ENCODE measurements at places on chromosomes 12 and 14. TPM values are rescaled to one million over a fixed set of nuclear protein-coding genes. Genes with fewer than 3 reads are reported as not detected.

DNA sequence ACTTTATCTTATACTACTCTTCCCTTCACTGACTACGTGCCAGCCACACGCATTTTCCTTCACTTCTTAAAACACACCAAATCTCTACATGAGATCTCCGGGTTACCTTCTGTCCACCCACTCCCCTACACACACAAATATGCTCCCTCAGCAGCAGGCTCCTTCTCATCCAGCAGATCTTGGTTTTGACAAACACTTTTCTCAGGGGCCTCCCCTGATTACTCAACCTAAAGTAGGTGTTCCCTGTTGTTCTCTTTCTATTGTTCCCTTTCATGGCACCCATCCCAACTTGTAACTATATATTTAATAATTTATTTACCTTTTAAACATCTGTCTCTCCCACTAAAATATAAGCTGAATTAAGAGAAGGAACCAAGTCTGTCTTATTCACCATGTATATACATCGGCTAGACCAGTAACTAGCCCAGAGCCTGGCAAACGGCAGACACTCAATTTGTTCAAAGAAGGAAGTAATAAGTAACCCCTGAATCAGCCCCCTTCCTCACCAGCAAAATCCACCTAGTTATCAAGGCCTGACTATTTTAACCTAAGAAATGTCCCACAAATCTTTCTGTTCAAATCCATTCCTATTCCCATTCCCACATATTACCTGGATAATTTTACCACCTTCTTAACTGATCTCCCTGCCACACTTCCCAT, 2.7 kb downstream of the C2CD5 start:
- peaks cover 4% of the 10 kb centered on the region for H3K27me3 ChIP-seq
- no peak overlapping the region for H3K27ac ChIP-seq
- DNase-seq = no peak
- no peak overlapping the region for H3K4me3 ChIP-seq
- peaks cover 49% of the 10 kb centered on the region for H3K4me1 ChIP-seq

Gene OTOGL
- total RNA-seq = not detected

Gene EGLN3
- total RNA-seq = 12.7 TPM

Gene LRRC43
- not detected for total RNA-seq

DNA sequence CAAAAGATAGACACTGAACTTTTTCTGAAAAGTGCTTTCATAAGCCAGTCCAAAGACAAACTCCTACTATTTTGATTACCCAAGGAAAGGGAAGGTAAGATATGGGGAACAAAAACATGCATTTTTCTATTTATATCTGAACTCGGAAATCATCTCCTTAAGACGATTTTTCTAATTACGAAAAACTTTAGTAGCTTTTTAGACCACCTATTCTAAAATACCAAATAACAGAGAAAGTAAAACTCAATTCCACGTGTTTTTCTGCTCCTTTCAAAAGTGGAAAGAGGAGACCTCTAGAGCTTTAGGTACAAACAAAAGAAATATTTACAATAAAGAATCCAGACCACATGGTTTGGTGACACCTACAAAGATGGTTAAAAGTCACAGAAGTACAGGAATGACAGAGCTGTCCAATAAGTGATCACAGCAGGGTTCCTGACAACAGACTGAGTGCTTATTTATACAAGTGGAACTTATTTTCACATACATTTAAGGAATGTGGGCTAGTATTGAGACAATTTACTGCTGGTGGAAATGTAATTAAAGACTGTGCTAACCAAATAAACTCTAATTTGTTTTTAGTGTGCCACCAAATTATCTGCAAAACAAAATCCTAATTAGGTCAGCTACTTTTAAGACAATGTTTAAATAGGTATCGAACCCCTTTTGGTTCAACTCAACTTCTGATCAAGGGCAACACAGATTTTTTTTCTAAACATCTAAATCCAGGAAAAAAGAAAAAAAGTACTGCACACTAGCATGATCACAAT, 2.4 kb downstream of the LRIG3 start:
- no peak overlapping the region for H3K4me3 ChIP-seq
- peaks cover 28% of the 10 kb centered on the region for H3K27me3 ChIP-seq
- H3K36me3 ChIP-seq = no peaks in the 10 kb centered on the region
- H3K27ac ChIP-seq = no peak overlapping the region

DNA sequence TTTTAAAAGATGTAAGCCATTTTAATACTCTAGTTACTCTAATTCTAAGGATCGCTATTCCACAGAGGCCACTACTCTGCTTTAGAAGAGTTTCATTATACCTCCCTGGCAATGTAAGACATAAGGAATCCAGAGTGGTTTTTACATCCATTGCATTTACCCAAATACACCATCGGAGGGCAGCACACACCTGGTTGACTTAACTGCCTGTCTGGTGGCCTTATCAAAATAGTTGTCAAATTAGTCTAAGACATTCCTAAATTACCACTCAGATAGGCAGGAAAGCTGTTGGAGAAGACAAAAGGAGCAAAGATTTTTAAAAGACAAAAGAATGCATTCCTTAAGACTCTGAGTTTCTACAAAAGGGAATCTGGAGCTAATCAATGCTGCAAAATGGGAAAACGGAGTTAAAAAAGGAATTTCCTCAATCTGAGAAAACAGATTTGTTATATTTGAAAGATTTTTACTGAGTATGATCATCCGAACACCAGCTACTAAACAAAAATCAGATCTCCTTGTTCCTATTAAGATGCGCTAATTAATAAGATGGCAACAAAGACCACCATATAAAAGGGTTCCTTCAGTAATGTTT, 33.8 kb upstream of the FGD4 start:
- no peaks in the 10 kb centered on the region for H3K4me1 ChIP-seq
- no peaks in the 10 kb centered on the region for H3K36me3 ChIP-seq
- H3K27ac ChIP-seq = no peak overlapping the region

Gene RND1
- total RNA-seq = 1.4 TPM

Gene SLC5A8
- total RNA-seq = not detected

GRCh38 chr14:32669391-32669790, 269.3 kb upstream of the NPAS3 start:
- no peaks in the 10 kb centered on the region for H3K27me3 ChIP-seq
- H3K27ac ChIP-seq = no peak overlapping the region
- no peaks in the 10 kb centered on the region for H3K36me3 ChIP-seq
- H3K4me3 ChIP-seq = no peak overlapping the region

Gene DDX54
- total RNA-seq = 79.4 TPM

GRCh38 chr12:70652451-70652850, 15.2 kb upstream of the PTPRB start:
- H3K36me3 ChIP-seq = no peaks in the 10 kb centered on the region
- no peak overlapping the region for H3K4me3 ChIP-seq
- no peaks in the 10 kb centered on the region for H3K4me1 ChIP-seq
- H3K27me3 ChIP-seq = peaks cover 2% of the 10 kb centered on the region
- no peak overlapping the region for H3K27ac ChIP-seq

Gene FITM1
- 2.1 TPM for total RNA-seq

GRCh38 chr12:6573001-6573400, 4.9 kb upstream of the NOP2 start:
- DNase-seq = no peak
- no peak overlapping the region for H3K4me3 ChIP-seq
- peaks cover 77% of the 10 kb centered on the region for H3K36me3 ChIP-seq
- no peak overlapping the region for H3K27ac ChIP-seq
- H3K4me1 ChIP-seq = peaks cover 19% of the 10 kb centered on the region
- no peaks in the 10 kb centered on the region for H3K27me3 ChIP-seq

- no peak overlapping the region for H3K4me3 ChIP-seq
- H3K27ac ChIP-seq = no peak overlapping the region
Observed at GRCh38 chr14:61203081-61203753, 77.9 kb downstream of the TMEM30B start.

GRCh38 chr12:49160399-49160798, 28.5 kb downstream of the TUBA1A start:
- H3K4me1 ChIP-seq = peaks cover 2% of the 10 kb centered on the region
- no peaks in the 10 kb centered on the region for H3K36me3 ChIP-seq
- no peaks in the 10 kb centered on the region for H3K27me3 ChIP-seq
- no peak overlapping the region for H3K27ac ChIP-seq
- DNase-seq = no peak

- no peak for DNase-seq
- H3K27me3 ChIP-seq = peaks cover 12% of the 10 kb centered on the region
- H3K4me3 ChIP-seq = peak overlapping the region; percentile 90
- H3K4me1 ChIP-seq = peaks cover 26% of the 10 kb centered on the region
- peak overlapping the region; percentile 93 for H3K27ac ChIP-seq
Observed at GRCh38 chr14:36320897-36321381, 502 bp upstream of the MBIP start.

Gene FAM186B
- 0.18 TPM for total RNA-seq

Gene GDF3
- total RNA-seq = not detected

DNA sequence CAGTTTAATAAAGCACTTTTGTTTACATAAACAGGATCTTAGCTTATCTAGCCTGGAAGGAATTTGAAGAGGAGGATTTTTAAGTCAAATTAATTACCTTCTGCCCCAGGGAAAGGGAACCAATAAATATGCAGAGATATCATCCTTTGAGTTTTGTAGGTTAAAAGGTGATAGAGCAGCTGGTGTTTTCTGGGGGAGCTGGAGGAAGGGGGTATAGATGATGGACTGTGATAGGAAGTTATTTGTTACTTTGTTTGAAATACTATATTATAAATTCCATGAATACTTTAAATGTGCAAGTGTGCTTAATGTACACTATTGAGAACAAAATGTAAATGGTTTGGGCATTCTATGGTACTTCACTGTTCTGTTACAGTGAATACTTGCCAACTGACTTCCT, 55.2 kb downstream of the NPAS3 start:
- no peak overlapping the region for H3K4me3 ChIP-seq
- H3K4me1 ChIP-seq = no peaks in the 10 kb centered on the region
- H3K27me3 ChIP-seq = no peaks in the 10 kb centered on the region
- no peak for DNase-seq
- H3K27ac ChIP-seq = no peak overlapping the region

Gene DLGAP5
- total RNA-seq = 112 TPM

GRCh38 chr14:99725774-99726537, 41.9 kb downstream of the CYP46A1 start:
- no peaks in the 10 kb centered on the region for H3K4me1 ChIP-seq
- no peaks in the 10 kb centered on the region for H3K36me3 ChIP-seq
- no peak for DNase-seq
- peaks cover 19% of the 10 kb centered on the region for H3K27me3 ChIP-seq

DNA sequence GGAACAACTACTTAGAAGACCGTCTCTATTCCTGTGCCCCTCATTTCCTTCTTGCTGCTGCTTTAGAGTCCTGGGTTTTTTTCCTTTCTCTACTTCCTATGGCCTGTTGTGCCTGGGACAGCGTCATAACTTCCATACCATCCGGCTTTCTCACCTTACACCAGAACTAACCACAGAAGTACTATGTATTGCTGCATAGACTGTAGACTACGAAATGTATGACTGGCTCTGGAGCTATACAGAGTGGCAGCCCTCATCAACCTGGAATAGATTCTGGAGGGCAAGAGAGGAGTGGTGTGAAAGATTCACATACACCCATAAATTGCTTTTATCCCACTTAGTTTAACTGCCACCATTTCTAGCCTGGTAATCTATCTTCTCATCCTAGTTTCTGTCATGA, 16.9 kb upstream of the SRP54 start:
- H3K27me3 ChIP-seq = no peaks in the 10 kb centered on the region
- no peak overlapping the region for H3K4me3 ChIP-seq
- no peaks in the 10 kb centered on the region for H3K4me1 ChIP-seq
- H3K27ac ChIP-seq = no peak overlapping the region

All from activated CD8-positive, alpha-beta T cell treated with anti-CD3 and anti-CD28 coated beads, Interleukin-2, amount 10 ng/mL, durations not matched to agents 7 days and 5 days (primary cell).